Activated CD4-positive, alpha-beta T cell treated with anti-CD3 and anti-CD28 coated beads for 36 hours (primary cell): ENCODE measurements at places on chromosomes 3 and 15. TPM values are rescaled to one million over a fixed set of nuclear protein-coding genes. Genes with fewer than 3 reads are reported as not detected.
A peak's percentile ranks its signal among the peaks of the same experiment; 100 is the strongest.

- H3K4me1 ChIP-seq: no peaks in the 10 kb centered on the region
- no peak overlapping the region for H3K4me3 ChIP-seq
- no peaks in the 10 kb centered on the region for H3K27me3 ChIP-seq
- H3K27ac ChIP-seq: no peak overlapping the region
- DNase-seq: no peak
These were observed 41.8 kb upstream of the XXYLT1 start for GRCh38 chr3:195312714-195313113.

DNA sequence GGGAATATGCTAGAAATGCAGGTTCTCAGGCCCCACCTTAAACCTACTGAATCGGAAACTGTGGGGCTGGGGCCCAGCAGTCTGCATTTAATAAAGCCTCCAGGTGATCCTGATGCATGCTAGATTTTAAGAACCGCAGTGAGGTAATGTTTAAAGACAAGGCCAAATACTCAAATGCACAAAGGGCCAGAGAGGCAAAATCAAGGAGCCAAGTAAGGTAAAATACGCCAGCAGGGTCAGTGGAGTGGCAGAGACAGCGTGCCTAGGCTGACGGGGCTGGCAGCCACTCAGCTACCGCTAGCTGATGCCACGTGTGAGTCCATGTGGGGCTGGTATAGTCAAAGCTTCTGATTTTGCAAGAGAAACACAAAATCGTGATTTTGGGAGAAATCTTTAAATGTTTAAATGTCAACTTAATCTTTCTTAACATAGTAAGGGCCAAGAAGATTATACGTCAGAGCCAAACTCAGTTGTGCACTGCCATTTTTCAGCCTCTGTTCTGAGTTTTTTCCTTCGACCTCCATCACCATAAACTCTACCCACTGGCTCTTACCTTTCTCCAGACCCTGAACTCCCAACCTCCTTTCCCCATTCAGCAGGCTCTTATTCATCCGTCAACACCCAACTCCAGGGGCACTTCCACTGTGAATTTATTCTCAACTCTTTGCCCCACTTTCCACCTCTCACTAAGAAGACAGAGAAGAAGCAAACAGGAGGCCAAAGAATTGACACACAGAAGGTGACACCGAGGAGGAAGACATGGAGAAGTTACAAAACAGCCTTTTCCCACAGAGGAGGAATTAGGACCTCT is 136.6 kb upstream of the RAD18 start:
- no peaks in the 10 kb centered on the region for H3K4me1 ChIP-seq
- no peak overlapping the region for H3K27ac ChIP-seq
- no peaks in the 10 kb centered on the region for H3K27me3 ChIP-seq
- no peak overlapping the region for H3K4me3 ChIP-seq

DNA sequence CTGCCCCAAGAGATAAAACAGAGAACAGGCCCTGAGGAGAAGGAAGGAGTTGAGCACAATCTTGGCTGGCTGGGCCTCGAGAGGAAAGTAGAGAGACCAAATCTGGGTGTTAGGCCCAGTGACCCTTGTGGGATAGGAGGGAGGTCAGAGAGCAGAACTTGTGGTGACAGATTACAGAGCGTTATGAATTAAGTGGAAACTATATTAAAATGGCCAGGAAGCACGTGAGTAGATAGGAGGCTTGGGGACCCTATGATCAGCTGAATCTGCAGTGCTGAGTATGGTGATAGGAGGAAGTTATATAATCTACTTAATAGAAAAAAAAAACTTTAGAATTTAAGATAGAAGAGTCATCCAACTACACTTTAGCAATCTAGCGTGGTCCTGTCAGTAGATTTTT is 30.0 kb downstream of the ST6GAL1 start:
- no peak for DNase-seq
- H3K4me3 ChIP-seq: no peak overlapping the region
- peaks cover 53% of the 10 kb centered on the region for H3K4me1 ChIP-seq
- peaks cover 23% of the 10 kb centered on the region for H3K36me3 ChIP-seq
- no peaks in the 10 kb centered on the region for H3K27me3 ChIP-seq
- peak overlapping the region; percentile 48 for H3K27ac ChIP-seq

DNA sequence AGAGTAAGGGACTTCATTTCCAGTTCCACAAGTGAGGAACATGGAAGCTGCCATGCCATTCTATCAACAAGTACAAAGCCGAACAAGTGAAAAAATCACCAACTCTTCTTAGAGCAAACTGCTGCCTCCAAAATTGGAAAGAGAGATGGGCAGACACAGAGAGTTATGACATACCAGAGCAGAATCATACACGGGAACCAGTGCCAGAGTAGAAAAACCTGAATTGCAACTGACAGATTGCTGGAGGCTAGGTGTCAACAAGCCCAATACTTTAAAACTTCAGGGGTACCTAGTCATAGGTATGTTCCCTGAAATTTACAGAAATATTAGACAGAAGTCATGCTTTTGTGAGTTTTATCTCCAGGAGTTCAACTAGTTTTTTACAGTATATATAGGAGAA is 62.0 kb downstream of the TTBK2 start:
- DNase-seq: no peak
- H3K4me3 ChIP-seq: no peak overlapping the region
- H3K27me3 ChIP-seq: no peaks in the 10 kb centered on the region
- H3K27ac ChIP-seq: no peak overlapping the region

GRCh38 chr3:18778094-18778493 is 353.0 kb upstream of the SATB1 start:
- H3K4me1 ChIP-seq: peaks cover 67% of the 10 kb centered on the region
- peaks cover 4% of the 10 kb centered on the region for H3K36me3 ChIP-seq
- peak overlapping the region; percentile 52 for H3K4me3 ChIP-seq
- DNase-seq: no peak

GRCh38 chr3:59782664-59783063 is 732.8 kb upstream of the CFAP20DC start:
- no peaks in the 10 kb centered on the region for H3K27me3 ChIP-seq
- no peak overlapping the region for H3K4me3 ChIP-seq
- peaks cover 27% of the 10 kb centered on the region for H3K36me3 ChIP-seq
- DNase-seq: no peak
- no peak overlapping the region for H3K27ac ChIP-seq

SMCO1 gene
- not detected for total RNA-seq

DNA sequence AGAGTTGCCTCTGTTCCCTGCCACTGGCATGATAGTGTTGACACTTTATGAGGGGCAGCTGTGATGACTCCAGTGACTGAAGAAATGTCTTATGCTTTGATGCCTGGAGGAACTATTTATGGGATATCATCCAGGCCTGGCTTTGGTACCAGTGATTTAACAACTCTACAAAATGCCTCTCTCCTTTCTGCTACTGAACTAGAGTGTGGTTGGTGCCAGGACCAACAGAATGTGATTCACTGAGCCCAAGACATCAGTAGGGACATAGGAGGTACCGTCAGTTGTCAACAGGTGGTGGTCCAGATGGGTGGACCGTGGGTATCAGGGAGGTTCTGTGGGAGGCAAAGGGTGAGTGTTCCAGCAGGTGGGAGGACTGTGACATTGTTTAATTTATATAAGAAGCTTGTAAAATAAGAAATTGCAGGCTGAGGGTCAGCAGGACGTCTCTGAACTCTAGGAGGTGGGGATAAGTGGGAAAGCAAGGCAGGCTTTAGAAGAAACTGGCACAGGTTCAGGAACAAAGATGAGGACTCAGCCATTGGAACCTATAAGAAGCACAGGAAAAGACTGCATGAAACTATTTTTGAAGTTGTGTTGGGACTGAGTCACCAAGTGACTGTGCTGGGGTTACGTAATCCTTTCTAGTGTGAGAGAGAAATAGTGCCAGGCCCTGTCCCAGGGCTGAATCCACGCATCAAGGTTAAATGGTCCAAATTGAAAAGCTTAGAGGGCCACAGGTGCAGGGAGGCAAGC is 28.5 kb upstream of the SLC7A14 start:
- H3K27me3 ChIP-seq: peaks cover 14% of the 10 kb centered on the region
- H3K36me3 ChIP-seq: no peaks in the 10 kb centered on the region
- no peak for DNase-seq
- H3K4me3 ChIP-seq: no peak overlapping the region
- no peaks in the 10 kb centered on the region for H3K4me1 ChIP-seq

GOLGA8R gene
- 1.3 TPM for total RNA-seq

DNA sequence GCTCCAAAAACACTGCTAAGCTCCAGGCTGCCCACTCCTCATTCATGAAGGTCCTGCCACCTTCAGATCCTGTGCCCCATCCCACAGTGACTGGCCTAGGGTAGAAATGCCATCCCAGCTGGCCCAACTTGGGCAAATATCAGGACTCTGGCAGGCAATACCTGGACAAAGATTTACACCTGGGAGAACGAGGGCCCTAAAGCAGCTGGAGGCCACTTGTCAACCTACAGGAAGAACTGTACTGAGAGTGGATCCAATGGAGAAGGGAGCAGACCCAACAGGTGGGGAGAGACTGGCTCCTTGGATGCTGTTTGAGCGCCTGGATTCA is 57.1 kb upstream of the GATA2 start:
- no peak for DNase-seq
- H3K4me3 ChIP-seq: no peak overlapping the region
- H3K4me1 ChIP-seq: peaks cover 4% of the 10 kb centered on the region
- H3K27me3 ChIP-seq: peaks cover 37% of the 10 kb centered on the region
- H3K27ac ChIP-seq: no peak overlapping the region

LRRC31 gene
- total RNA-seq: not detected

- no peak overlapping the region for H3K27ac ChIP-seq
- DNase-seq: no peak
- no peak overlapping the region for H3K4me3 ChIP-seq
- H3K4me1 ChIP-seq: peaks cover 21% of the 10 kb centered on the region
These were observed 15.5 kb upstream of the SCAANT1 start for GRCh38 chr3:63927422-63928280.
